Bone marrow (tissue), 2 donors: ENCODE measurements at places on chromosomes 12 and 14.

GRCh38 chr12:6606331-6607131 lies 648 bp downstream of the CHD4 start:
- peak; percentile 26 for DNase-seq

- no peak for DNase-seq
Observed at GRCh38 chr12:749751-750270, 2.6 kb upstream of the WNK1 start.

- no peak for DNase-seq
Observed at GRCh38 chr14:31949709-31950108, 127.4 kb upstream of the ARHGAP5 start.

DNA sequence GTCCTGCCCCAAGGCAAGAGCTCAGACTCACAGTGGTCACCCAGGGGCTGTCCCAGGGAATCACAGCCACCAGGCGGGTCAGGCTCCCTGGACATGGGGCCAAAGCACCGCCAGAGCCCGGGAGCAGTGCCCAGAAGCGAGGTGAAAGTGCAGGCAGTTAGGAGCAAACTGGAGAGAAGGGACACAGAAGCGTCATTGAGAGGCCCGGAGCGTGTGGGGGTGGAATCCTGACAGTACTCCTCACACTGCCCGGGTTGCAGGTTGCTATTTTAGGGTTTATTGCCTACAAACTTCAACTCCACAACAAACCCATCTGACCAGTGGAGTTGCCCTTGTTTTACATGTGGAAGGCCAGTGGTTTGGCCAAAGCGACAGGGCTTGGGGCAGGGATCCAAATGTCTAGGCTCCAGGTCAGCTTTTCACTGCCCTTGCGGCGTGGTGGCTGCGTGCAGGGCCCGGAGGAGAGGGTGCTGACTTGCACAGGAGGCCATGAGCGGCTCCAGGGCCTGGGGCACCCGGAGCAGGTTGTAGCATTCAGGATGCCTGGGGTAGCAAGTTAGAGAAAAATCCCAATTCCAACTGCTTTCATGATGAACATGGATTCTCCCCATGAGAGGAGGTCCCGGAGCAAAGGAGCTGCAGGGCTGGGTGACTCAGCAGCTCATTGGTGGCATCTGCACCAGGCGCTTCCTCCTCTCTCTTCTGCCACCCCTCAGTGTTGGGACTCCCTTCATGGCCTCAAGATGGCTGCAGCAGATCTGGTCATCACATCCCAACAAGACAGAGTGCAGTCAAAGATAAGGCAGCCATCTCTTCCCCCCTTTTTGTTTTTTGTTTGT lies 112.3 kb upstream of the NCOR2 start:
- no peak for DNase-seq

GRCh38 chr12:3551386-3551785 lies 60.4 kb downstream of the PRMT8 start:
- DNase-seq, result no peak

GRCh38 chr12:106078358-106079010 lies 60.3 kb downstream of the NUAK1 start:
- DNase-seq, result no peak

- no peak for DNase-seq
Observed at GRCh38 chr14:89700801-89701200, 253.7 kb downstream of the EFCAB11 start.

GRCh38 chr12:6942331-6942665 lies 1.3 kb upstream of the RNU7-1 start:
- no peak for DNase-seq

DNA sequence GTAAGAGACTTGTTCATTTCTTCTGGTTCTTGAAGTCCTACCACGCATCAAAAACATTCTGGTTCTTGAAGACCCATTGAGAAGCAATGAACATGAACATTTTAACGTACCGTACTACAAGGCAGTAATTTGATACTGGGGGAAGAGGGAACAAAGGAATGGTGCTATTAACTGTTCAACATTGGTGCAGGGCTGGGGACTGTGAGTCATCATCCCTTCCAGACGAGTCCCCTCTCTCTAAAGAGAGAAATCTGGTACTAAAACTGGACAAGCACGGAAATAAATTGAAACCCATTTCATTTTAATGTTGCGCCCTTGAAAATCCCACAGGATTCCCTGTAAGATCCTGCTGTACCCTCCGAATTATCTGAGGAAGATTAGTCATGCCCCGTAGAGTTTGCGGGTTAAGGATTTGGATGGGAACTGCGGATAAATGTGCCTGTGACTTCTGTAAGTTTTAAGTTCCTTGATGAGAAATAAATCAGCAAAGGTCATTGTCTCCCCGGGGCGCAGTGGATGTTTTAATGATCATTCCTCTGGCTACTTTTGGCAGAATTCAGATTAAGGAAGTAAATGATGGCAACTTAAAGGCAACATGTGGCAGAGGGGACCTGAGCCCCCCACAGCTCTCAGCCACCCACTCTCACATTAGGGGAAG lies 78.6 kb downstream of the KCNK13 start:
- no peak for DNase-seq

GRCh38 chr12:104719700-104720338 lies 238.3 kb downstream of the SLC41A2 start:
- no peak for DNase-seq

GRCh38 chr12:103169-103981 lies 36.8 kb downstream of the IQSEC3 start:
- no peak for DNase-seq

- DNase-seq, result no peak
Observed at GRCh38 chr14:37406095-37406494, 189.0 kb downstream of the FOXA1 start.

DNA sequence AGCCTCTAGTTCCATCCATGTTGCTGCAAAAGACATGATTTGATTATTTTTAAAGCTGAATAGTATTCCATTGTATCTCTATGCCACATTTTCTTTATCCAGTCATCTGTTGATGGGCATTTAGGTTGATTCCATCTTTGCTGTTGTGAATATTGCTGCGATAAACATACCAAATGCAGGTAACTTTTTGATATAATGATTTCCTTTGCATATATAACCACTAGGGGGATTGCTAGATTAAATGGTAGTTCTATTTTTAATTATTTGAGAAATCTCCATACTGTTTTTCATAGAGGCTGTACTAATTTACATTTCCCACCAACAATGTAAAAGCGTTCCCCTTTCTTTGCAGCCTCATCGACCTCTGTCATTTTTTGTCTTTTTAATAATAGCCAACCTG lies 342.5 kb downstream of the MDGA2 start:
- no peak for DNase-seq

DNA sequence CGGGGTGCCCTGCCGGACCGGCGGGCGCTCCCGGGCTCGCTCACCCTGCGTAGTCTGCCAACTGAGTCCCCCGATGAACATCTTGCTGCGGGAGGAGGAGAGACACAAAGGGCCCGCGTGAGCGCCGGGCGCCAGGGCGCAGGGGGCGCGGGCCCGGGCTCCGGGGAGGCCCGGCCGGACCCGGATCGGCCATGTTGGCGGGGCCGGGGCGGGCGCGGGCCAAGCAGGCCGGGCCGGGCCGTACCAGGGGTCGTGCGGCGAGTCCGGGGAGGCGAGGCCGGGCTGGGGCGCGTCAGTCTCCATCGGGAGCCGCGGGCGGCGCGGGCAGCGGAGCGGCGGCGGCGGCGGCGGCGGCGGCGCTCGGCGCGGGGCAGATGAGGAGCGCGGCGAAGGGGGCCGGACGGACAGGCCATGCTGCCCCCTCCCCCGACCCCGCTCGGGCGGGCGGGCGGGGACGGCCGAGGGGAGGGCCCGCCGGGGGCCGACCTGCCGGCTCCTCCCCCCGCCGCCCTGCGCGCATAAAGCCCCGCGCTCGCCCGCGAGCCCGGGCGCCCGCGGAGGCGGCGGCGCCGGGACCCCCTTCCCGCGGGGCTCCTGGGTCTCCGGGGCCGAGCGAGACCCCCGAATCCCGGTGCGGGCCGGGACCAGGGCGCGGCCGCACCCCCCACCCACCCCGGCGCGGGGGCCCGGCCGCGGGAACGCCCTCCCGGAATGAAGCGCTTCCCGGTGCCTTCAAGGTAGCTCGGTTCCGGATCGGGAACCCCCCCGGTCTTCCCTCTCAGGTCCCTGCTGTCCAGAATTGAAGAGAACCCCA lies at the start of gene MSI1:
Gene MSI1 (minus strand): TSS at position 376 of the 814 bp plus-strand sequence. CDS start 73 bp downstream, at position 303.
- no peak for DNase-seq

DNA sequence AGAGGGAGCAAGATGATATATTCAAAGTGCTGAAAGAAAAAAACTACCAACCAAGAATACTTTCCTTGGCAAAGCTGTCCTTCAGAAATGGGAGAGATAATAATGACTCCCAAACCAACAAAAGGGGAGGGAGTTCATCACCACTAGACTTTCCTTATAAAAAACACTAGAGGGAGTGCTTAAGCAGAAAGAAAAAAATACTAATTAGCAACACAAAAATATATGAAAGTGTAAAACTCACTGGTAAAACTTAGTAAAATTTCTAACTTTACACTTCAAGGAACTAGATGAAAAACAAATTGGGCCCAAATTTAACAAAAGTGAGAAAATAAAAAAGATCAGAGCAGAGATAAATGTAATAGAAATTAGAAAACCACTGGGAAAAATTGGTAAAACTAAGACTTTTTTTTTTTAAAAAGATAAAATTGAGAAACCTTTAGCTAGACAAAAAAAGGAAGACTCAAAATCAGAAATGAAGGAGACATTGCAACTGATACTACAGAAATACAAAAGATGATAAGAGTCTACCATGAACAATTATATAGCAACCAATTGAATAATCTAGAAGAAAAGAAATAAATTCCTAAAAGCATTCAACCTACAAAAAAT lies 60.4 kb upstream of the FAR2 start:
- DNase-seq, result peak; percentile 31

GRCh38 chr12:42484996-42485395 lies 104.5 kb downstream of the PRICKLE1 start:
- DNase-seq, result no peak
